ENCODE measurements at places on chromosomes 1 and 21.

- DNase-seq, result no peak
Measured at GRCh38 chr1:231678011-231678432, 51.4 kb downstream of the DISC1 start.

DNA sequence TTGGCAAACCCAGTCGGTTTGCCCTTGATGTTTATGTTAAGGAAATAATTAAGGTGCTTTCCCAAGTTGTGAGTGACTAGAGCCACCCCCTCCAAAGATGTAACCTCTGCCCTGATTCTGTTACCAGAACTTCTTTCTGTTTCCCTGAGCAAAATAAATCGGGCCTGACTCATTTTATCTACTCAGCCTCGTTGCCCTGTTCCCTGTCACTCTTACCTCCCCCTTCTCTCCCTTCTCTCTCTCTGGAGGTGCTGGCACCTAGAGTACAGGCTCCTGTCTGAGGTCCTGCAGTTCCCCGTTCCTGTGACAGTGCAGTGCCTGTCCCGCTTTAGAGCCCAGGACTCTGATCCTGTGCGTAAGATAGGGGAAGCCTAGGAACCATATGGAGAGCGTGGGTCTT is 35.4 kb downstream of the CXADR start:
- no peak for DNase-seq

- DNase-seq, result no peak
Measured at GRCh38 chr1:193697115-193697762, 510.8 kb upstream of the B3GALT2 start.

GRCh38 chr21:43268086-43268803 is 99.4 kb downstream of the CRYAA start:
- DNase-seq, result no peak

DNA sequence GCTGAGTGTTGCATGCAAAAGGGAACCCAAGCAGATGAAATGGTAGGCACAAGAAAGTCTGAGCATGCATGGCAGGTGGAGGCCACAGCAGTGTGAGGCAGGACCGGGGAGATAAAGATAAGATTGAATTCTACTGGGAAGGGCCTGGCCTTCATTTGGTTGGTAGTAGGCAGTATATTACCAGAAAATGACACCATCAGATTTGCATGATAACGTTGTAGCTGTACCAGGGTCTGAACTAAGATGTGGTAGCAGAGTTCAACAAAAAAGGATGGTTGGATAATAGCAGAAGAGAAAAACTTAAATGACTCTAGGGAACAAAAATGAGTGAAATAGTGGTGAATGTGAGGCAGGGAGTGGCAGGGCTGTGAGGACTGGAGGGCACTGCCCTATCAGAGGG is 75.6 kb upstream of the DNAJC6 start:
- no peak for DNase-seq

DNA sequence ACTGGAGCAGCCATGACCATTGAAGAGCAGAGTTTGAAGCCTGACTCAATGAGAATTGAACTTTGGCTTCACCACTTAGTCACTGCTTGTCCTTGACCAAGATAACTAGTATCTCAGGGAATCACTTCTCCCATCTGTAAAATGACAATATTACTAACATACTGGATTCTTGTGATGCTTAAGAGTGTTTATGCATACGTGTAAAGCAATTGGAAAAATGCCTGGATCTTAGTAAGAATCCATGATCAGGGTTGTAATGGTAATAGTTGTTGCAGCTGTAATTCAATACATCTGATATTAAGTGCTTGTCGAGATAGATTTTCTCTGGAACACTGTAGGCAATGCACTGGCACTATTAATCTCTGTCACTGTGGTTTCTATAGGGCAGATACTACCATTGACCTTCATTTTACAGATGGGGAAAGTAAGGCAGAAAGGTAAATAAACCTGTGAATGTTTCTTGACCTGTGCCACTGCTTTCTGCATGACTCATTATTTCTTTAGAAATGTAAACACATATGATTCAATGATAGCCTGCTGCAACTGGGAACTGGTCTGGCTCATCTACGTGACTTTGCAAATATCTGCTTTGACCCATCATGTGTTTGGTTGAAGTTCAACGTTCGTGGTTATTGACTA is 662.5 kb downstream of the PLA2G4A start:
- DNase-seq, result no peak

DNA sequence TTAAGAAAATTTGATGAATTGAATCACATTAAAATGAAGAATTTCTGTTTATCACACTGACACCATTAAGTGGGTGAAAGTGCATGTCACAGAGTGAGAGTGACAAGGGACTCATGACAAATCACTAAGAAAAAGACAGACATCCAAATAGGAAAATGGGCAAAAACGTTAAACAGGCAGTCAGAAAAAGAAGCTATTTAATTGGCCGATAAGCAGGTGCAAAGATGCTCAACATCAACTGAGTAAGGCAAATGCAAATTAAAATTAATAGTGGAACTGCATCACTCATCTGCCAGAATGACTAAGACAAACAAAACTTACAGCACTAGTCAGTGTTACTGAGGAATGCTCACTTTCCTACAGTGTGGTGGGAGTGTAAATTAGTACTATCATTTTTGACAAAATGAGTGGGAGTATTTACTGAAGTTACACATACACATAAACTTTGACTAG is 39.2 kb upstream of the RUNX1 start:
- DNase-seq, result no peak

GRCh38 chr1:171754353-171754705 is 12.5 kb upstream of the VAMP4 start:
- no peak for DNase-seq

- DNase-seq, result peak; percentile 77
Measured at GRCh38 chr1:34597877-34598514, 156.9 kb upstream of the GJB5 start.

GRCh38 chr1:38287547-38287946 is 241.0 kb upstream of the POU3F1 start:
- DNase-seq, result no peak

- DNase-seq, result no peak
Measured at GRCh38 chr1:16978567-16979474, 1.6 kb downstream of the MFAP2 start.

- DNase-seq, result no peak
Measured at GRCh38 chr1:213669964-213670691, 317.6 kb upstream of the PROX1 start.

GRCh38 chr1:4172644-4173599 is 272.9 kb upstream of the C1orf174 start:
- DNase-seq, result peak; percentile 22

DNA sequence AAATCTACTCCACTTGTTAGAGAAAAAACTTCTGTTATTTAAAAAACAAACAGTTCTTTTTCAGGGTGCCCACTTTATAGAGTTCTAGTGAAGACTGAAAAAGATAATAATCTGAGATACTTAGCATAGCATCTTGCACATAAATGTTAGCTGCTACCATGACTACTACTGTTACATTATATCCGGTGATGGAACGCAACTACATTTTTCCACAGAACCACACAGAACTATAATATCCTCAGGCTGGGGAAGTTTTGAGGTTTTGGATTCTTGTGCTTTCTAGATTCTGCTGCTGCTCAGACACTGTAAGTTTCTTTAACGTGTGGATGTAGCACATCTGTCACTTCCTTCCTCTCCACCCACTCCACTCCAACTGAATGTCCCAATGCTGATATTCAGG is 110.3 kb downstream of the PTPN14 start:
- DNase-seq, result no peak

GRCh38 chr21:36038701-36039497 is 21.4 kb downstream of the SETD4 start:
- DNase-seq, result no peak

DNA sequence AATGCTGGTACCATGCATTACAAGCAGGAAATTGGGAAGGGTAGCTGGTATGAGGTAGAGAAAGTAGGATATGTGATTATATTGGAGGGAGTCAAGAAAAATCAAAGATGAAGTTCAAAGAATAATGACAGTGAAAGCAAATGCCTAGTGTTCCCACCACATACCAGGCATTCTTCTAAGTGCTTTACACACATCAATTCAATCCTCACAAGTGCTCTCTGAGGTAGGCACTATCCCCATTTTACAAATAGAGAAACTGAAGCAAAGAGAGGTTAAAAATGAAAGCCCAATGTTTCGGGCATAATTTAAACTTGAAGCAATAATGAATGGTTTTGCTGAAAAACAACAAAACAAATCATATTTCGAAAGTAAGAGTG is 40.1 kb upstream of the MCOLN3 start:
- no peak for DNase-seq

DNA sequence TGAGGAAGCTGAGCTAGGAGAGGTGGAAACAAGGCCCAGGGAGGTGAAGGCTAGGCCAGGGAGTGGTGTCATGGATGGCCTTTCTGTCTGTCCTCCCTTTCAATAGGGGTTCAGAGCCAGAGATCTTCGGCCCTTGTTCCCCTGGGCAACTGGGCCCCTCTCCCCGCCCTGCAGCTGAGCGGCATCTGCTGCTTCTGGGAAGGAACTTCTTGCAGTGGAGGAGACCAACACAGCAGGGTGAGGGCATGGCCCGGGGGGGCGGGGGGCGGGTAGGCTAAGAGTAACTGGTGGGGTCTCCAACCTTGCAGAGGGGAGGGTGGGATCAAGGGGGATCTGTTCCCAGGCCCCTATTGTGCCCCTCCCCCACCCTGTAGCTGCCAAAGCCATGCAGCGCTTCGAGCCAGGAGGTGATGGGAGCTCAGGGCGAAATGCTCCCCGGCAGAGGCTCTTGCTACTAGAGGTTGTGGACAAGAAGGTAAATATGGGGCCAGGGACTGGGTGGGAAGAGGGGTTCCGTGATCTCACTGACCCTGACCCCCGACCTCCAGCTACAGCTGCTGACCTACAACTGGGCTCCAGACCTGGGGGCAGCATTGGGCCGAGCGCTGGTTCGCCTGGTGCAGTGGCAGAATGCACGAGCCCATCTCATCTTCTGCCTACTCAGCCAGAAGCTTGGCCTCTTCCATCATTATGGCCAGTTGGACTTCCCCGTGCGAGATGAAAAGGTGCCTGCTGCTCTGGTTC is 11.7 kb downstream of the HYI start:
- no peak for DNase-seq

- no peak for DNase-seq
Measured at GRCh38 chr21:45039317-45040156, 34.8 kb upstream of the ADARB1 start.

- DNase-seq, result no peak
Measured at GRCh38 chr21:46117586-46118315, 19.8 kb downstream of the COL6A2 start.

DNA sequence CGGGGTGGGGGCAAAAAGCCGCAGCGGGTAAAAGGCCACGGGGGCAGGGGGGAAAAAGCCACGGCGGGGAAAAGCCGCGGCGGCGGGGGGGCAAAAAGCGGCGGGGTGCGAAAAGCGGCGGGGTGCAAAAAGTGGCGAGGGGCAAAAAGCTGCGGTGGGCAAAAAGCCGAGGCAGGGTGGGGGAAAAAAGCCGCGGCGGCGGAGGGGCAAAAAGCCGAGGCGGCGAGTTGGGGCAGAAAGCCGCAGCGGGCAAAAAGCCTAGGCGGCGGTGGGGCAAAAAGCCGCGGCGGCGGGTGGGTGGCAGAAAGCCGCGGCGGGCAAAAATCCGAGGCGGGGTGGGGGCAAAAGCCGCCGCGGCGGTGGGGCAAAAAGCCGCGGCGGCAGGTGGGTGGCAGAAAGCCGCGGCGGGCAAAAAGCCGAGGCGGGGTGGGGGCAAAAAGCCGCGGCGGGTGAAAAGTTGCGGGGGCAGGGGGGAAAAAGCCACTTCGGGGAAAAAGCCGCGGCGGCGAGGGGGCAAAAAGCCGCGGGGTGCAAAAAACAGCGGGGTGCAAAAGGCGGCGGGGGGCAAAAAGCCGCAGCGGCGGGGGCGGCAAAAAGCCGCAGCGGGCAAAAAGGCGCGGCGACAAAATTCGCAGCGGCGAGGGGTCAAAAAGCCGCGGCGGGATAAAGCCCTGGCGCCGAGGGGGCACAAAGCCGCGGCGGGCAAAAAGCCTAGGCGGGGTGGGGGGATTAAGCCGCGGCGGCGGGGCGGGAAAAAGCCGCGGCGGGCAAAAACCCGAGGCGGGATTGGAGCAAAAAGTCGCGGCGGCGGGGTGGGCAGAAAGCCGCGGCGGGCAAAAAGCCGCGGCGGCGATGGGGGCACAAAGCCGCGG is 3901.2 kb downstream of the SRGAP2C start:
- DNase-seq, result no peak

GRCh38 chr1:154151311-154151710 is 3.6 kb downstream of the NUP210L start:
- no peak for DNase-seq

GRCh38 chr1:200963076-200963475 is 60.4 kb downstream of the KIF21B start:
- DNase-seq, result no peak

- DNase-seq, result no peak
Measured at GRCh38 chr1:111366256-111366655, 61.3 kb downstream of the OVGP1 start.

- no peak for DNase-seq
Measured at GRCh38 chr1:18166929-18167328, 59.3 kb downstream of the IGSF21 start.

DNA sequence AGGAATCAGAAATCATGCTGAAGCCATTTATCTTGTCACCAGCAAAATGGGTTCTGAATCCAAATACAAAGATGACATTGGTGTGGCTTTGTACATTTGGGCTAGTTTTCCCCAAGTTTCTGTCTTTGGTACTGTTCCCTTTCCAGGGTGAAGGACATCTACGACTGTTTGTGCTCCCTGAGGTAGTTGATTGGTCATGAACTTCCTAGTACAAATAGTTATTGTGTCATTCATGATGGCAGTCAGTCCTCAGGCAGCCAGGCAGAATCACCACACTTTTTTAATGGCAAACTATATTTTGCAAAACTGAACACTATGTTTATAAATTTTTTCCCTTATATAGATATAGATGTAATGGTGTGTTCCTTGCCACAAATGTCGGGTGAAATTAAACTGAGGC is 46.0 kb downstream of the CEP350 start:
- no peak for DNase-seq

DNA sequence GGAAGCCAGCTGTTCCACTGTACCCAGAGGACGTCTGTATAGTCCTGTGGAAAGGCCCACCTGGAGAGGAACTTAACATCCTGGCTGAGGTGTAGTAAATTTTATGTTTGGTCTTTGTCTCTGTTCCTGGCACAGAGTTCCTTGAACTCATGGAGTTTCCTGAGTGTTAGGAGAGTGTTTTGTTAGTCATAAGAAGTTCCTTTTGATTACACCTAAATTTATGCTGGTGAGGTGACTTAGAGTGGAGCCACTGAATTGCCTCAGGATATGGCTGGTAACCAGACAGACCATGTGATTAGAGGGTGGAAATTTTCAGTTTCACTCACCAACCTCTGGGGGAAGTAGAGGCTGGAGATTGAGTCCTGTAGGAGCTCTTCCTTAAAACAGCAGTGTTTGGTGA is 57.9 kb downstream of the RASAL2 start:
- DNase-seq, result no peak
